ENCODE measurements at places on chromosomes 12 and 14.

GRCh38 chr12:113569806-113570205 is 98.1 kb upstream of the LHX5 start:
- no peak for DNase-seq

DNA sequence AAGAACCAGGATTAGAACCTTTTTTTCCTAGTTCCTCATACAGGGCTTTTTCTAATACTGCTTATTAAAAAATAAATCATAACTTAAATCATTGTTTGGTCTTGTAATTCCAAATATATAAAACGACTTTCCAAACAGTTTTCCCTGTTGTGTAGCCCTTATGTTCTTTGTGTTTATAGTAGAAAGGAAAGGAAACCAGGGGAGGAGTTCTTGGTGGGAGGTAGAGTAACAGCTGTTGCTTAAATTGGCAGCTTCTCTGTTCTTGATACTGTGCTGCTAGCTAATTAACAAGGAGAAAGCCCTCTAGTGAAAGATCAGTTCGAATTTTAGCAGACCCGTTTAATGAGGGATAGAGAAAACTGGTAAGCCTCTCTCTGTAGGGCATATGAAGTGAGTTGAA is 15.0 kb downstream of the SRP54 start:
- DNase-seq: no peak

- DNase-seq: no peak
Observed at GRCh38 chr12:59833408-59833807, 237.6 kb downstream of the SLC16A7 start.

DNA sequence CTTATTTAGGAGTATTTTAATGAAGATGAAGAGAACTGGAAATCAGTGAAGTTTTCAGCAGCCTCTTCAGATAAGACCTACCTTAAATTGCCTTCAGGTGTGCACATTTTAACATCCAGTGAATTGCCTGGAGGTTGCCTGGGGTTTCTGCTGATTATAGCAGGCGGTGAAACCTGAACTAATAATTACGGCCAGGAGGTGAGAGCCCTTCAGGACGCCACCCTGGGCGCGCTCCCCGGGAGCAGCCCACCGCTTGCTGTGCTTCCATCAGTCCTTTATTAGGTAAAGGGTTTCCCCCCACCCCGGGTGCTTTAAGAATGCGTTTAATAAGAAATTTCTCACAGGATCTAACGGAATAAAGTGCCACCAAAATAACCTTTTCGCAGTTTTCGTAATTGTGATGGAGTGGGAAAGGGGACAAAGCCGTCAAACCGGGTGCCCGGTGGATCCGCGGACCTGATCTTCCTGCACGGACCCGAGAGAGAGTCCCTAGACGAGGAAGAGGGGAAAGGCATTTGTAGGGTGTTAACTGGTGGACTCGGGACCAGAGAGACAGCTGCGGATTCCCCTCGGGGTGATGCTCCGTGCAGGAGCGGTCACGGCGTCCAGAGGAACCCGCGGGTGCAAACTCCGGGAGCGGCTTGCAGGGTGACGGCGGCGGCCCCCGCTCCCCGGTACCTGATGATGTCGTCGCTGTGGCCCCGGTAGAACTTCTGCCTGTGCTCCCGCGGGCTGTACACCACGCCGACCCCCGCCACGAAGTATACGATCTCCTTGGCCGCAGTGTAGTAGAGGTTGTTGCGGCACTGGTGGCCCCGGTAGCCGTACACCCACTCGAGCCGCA is 902 bp downstream of the EML5 start:
- no peak for DNase-seq

- DNase-seq: no peak
Observed at GRCh38 chr12:120099738-120100137, 16.8 kb downstream of the RAB35 start.

GRCh38 chr14:68878908-68879307 is 86.0 kb upstream of the ZFP36L1 start:
- DNase-seq: no peak

GRCh38 chr14:81200054-81200453 is 20.7 kb downstream of the GTF2A1 start:
- DNase-seq: no peak
